ENCODE measurements at places on chromosomes 2 and 18.

- DNase-seq, result no peak
Measured at GRCh38 chr18:7002107-7002506, 115.5 kb downstream of the LAMA1 start.

- DNase-seq, result no peak
Measured at GRCh38 chr18:22113144-22113844, 56.1 kb upstream of the GATA6 start.

DNA sequence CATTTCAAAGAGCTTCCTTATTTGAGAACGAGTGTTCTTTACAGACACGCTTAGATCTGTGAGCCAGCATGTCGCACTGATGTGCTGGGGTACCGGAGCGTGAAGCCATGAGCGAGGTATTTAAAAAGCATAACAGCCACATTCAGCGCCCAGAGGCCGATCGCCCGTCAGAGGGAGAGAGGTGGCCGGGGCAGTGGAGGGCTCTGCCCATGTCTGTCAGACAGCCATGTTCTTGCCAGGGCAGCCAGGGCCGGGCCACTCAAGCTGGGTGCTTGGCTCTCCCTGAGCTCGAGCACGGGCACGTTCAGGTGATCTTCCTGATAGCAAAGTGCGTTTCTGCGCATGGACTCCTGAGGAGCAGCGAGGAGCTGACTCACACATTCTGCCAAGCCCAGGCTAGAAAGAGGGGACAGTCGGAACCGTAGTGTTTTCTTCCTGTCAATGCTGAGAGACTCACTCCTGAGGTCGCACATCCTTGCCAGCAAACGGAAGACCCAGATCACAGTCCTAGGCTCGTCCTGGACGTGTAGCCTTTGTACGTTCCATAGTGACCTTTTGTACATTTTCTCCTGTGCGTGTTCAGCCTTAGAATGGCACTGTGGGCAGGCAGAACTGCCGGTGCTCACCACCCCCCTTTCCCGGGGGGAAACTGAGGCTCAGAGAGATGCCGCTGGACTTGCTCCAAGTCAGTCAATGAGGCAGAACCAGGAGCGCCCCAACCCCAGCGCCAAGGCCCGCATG lies 100.7 kb downstream of the NFATC1 start:
- no peak for DNase-seq

GRCh38 chr2:96109931-96110511 lies 6.3 kb downstream of the ADRA2B start:
- DNase-seq, result no peak

DNA sequence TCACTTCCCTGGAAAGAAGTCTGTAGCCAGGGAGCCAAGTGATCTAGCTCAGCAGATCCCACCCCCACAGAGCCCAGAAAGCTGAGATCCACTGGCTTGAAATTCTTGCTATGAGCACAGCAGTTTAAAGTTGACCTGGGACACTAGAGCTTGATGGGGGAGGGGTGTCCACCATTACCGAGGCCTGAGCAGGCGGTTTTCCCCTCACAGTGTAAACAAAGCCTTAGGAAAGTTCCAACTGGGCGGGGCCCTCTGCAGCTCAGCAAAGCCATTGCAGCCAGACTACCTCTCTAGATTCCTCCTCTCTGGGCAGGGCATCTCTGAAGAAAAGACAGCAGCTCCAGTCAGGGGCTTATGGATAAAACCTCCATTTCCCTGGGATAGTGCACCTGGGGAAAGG lies 887.2 kb upstream of the LRATD1 start:
- no peak for DNase-seq

GRCh38 chr18:79389689-79390088 lies 6.0 kb upstream of the NFATC1 start:
- DNase-seq, result no peak

- DNase-seq, result no peak
Measured at GRCh38 chr18:49101236-49101635, 150.5 kb upstream of the SMAD7 start.

DNA sequence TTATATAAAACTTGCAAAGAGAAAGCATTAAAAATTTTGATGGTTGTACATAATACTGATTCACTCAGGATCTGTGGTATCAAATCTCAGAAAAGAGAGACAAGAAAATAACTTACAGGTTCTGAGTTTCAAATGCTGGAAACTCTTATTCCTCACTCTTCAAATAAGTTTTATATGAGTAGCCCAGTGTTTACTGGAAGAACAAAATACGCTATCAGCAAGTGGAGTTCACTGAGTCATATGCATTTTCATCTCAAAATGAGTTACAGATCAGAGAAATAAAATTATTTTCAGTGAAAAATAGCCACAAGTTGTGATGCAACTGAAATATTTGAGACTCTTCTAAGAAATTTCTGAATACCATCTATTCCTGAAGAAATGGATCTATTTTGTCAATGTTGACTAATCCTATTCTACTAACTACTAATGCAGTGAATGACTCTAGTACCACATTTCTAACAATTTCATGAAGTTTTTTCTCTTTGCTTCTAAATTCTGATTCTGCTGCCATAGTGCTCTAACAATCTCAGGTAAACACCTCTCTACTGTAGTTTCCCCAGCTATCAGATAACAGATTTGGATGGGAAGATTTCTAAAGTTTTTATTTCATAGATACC lies 391.7 kb downstream of the ZEB2 start:
- no peak for DNase-seq

DNA sequence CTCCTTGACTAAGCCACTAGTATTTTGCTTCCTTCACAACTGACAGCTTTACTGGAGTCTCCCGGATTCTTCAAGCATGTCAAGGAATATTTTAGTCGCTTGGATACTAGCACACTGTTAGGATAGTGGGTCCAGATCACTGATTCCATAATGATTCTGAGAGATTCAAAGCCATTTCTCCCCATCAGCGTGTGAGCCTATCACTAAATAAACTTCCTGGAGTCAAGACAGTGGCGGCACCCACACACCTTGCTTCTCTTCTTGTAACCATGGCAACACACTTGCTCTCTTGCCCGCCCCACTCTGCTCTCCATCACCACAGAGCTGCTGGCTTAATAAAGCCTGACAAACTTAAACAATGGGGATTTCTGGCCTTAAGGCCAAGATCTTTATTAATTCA lies 245.1 kb downstream of the LRRTM1 start:
- no peak for DNase-seq

DNA sequence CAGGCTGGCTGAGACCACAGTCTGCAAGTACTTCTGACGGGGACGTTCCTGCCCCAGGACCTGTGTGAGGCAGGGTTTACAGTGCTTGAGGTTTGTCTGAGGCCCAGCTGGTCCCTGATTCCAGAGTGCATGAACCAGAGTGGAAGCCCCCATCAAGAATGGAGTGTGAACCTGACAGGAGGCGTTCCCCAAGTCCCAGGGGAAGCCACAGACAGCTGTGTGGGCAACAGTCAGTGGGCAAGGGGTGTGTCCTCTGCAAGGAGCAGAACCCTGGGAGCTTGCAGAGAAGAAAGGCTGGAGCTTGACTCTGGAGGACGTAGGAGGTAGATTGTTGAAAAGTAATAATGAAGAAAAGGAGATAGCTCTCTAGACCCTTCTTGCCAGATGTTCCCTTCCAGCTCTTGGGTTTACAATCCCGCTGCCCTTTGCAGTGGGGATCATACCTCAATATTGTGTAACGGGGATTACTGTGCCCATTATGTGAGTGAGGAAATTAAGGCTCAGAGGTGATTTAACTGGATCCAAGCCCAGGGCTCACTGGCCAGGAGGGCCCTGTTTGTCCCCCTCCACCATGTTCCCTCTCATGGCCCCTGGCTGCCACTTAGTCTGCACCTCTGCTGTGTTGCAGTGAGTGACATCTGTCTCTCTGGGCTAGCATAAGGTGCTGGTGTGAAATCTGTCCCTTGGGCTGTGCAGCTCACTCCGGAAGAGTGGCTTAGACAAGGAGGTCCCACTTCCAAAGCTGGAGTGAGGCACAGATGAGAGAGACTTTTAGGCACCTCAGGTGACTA lies 6.2 kb downstream of the DBI start:
- no peak for DNase-seq

DNA sequence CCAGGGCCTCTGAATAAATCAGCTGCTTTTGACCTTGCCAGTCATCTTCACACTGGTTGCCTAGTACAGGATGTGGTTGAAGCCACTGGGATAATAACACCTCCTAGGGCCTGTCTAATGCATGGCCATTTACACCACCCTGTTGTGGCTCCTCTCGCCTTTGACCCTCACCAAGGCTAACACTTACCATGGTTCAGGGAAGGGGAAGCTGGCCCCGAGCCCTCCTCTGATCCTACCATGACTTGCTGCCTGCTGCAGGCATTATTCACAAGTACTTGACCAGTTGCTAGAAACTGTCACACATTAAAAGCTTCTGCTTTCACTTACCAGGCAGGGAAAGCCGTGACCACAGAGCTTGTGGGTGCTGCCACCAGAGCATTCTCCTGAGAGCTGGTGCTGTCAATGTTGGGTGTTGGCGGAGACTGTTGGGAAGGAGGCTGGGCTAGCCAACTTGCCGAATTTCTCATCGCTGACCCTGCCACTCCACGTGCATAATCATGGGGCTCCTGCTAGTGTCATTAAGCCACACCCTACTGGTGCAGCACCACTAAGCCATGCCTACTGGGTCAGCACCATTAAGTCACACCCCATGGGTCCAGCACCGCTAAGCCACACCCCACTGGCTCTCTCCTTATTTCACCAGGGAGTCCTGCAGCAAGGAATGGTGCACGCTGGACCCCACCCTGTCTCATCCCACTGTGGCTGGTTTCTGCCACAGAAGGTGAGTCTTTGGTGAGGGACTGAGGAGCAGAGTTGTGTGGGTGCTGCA lies 47.0 kb upstream of the TTC39C start:
- DNase-seq, result peak; percentile 68

- no peak for DNase-seq
Measured at GRCh38 chr2:197028230-197028629, 101.7 kb upstream of the PGAP1 start.

DNA sequence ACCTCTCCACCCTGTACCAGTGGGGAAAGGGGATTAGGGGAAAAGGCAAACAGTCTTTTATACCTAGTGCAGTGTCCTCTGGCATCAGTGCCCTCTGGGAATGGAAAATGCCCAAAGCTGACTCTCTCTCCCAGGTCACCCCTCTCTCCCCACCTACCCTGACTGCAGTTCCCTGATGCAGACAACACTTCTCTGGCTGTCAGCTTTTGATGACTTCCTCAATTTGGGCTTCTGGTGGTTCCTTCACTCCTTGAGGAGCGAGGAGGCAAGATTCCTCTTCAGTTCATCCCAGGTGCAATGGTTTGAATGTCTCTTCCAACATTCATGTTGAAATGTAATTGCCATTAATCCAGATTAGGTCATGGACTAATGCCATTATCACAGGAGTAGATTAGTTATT lies 19.7 kb upstream of the PPM1B start:
- peak; percentile 19 for DNase-seq

DNA sequence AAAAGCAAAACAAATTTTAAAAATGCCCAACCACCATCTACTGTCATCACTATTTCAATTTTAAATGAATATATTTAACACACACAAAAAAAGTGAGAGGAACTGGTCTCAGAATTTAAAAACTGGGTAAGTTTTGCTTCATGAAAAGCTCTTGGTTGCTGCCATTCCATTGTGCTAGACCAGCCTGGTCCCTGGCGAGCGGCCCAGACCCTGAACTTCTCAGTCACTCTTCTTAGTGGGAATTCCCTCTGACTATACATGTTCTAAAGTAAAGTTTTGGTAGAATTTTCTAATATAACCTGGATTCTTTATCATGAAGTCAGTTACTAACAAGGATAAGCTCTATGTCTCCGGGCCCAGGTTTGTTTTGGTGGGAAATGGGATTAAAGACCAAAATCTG lies 34.8 kb upstream of the TMEM177 start:
- DNase-seq, result no peak

DNA sequence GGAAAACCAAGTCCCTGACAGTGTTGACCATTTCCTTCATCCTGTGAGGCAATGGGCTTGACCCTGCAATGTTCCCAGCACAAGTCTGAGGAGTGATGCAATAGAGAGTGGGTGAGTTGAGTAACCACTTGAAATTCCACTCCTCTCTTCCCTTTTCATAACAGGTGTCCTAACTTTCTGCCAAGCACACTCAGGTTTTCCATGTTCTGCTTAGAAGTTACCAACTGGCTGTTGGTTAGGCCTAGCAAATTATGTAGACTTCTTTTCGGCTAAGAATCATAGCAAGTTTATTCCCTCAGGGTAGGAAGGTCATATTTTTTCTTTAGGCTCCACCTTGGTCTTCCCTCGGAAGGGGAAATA lies 11.5 kb downstream of the GNLY start:
- DNase-seq, result no peak

GRCh38 chr2:241926541-241927311 lies 57.2 kb downstream of the RTP5 start:
- DNase-seq, result no peak

- DNase-seq, result no peak
Measured at GRCh38 chr2:13522917-13523821, 806.4 kb downstream of the TRIB2 start.

DNA sequence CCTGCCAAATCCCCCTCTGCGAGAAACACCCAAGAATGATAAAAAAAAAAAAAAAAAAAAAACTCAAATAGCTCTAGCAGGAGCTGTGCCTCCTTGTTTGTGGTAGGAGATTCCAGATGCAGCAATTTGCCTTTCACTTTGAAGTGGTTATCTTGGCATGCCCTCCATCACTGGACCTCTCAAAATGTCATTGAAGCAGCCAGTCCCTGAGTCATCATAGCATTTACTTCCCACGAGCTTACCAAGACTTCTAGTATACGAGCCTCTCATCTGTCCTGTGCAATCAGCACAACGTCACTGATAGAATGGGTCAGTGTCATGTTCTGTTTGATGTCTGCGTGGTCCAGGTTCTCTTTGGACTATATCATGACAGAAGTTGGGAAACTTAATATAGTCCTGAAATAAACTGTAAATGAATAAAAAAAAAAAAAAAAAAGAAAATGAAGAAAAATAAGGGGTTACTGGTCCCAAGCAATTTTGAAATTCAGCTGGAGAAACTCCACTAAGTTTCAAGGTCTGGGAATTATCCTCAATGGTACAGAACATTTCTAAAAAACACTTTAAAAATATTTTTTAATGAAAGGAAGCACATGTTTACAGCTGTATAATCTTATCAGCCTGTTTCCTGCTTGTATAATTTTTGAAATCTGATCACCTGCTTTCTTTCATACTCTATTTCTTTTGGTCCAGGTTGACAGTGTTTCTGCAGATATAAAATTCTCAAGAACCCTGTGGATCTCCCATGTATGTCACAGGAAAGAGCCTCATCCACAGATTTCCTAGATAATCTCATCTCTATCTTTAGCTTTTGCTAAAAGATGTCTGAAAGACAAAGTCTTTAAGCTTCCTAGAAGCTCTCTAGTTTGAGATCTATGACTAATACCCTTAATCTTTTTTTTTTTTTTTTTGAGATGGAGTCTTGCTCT lies 74.1 kb upstream of the EHBP1 start:
- DNase-seq, result no peak

- DNase-seq, result no peak
Measured at GRCh38 chr18:10971717-10972116, 177.7 kb downstream of the PIEZO2 start.

DNA sequence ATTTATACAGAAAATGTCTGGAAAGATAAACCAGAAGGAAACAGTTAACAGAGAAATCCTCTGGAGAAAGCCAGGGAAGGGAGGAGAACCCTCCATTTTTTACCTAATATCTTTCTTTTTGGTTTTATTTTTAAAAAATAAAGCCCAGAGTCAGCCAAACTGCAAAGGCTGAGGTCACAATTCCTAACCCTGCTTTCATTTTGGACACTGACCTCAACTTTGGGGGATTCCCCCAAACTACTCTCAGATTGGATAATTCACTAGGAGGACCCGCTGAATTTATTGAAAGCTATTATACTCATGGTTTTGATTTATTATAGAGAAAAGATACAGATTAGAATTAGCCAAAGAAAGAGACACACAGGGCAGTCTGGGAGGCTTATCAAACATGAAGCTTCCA lies 93.3 kb upstream of the SP3 start:
- no peak for DNase-seq
